ENCODE measurements at places on chromosomes 11 and 22. TPM values are rescaled to one million over a fixed set of nuclear protein-coding genes. Genes with fewer than 3 reads are reported as not detected.

Gene SLC25A45
- 1.9 TPM for total RNA-seq

Gene SAA1
- 0.69 TPM for total RNA-seq

Gene POU2AF1
- not detected for total RNA-seq

Gene MYO18B
- 2.3 TPM for total RNA-seq

Gene CCDC87
- total RNA-seq = not detected

Gene GLB1L2
- total RNA-seq = under 0.01 TPM

Gene CTSW
- total RNA-seq = 0.24 TPM

Gene DEUP1
- not detected for total RNA-seq

Gene SAA4
- total RNA-seq = not detected

Gene LINC01488
- not detected for total RNA-seq

Gene APOBEC3F
- 1.1 TPM for total RNA-seq

Gene KCNC1
- total RNA-seq = 0.10 TPM

Gene KIRREL3
- 2.2 TPM for total RNA-seq

Gene OR8B3
- total RNA-seq = not detected

Data from HT1080 (cell line).